A549 treated with RU486 at 1 μM for 4 hours (cell line): ENCODE measurements at places on chromosomes 1 and 21. TPM values are rescaled to one million over a fixed set of nuclear protein-coding genes. Genes with fewer than 3 reads are reported as not detected.

Gene HSPG2
- 40.7 to 63.0 TPM (median 51.5 TPM) in 5 replicates for total RNA-seq

Gene GNG4
- total RNA-seq, result 11.2 to 18.8 TPM (median 14.9 TPM) in 5 replicates

Gene SLAMF6
- total RNA-seq, result not detected in 5 replicates

Gene CD247
- total RNA-seq, result 0.15 to 0.34 TPM (median 0.24 TPM) in 5 replicates

Gene TTLL7
- 2.2 to 3.8 TPM (median 2.6 TPM) in 5 replicates for total RNA-seq
